ENCODE measurements at places on chromosomes 6 and 20.

DNA sequence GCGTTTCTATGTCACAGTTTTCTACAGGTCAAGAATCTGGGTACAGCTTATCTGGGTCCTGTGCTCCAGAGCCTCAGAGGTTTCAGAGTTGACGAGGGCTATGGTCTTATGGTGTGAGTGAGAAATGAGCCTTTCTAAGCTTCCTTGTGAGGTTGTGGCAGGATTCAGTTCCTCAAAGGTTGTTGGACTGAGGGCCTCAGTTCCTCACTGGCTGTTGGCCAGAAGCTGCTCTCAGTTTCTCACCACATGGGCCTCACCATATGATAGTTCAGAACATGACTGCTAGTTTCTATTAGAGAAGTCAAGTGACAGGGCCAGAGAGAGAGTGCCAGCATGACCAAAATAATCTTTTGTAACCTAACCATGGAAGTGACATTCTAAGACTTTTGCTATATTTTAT is 96.1 kb downstream of the NUS1 start:
- DNase-seq: peak; percentile 53

DNA sequence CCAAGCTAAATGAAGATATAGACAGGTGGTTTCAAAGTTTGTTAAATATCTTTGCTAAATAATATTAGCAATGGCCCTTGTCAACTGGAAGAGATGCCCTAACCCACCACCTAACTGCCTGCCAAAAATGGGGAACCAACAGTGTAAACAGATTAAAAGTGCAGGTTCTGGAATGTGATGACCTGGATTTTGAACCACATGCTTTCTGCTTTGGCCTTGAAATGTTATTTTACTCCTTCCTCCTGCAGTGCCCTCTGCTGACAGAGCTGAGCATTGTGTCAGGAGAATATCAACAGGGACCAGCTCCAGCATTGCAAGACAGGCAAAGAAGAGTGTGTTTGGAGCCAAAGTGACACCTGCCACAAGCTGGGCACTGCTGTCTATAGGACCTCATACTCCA is 226.6 kb downstream of the MYLK4 start:
- no peak for DNase-seq

DNA sequence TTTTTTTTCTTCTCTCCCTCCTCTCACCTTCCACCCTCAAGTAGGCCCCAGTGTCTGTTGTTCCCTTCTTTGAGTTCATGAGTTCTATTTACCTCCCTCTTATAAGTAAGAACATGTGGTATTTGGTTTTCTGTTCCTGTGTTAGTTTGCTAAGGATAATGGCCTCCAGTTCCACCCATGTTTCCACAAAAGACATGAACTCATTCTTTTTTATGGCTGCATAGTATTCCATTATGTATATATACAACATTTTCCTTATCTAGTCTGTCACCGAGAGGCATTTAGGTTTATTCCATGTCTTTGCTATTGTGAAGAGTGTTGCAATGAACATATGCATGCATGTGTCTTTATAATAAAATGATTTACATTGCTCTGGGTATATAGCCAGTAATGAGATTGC is 147.9 kb downstream of the PDE7B start:
- DNase-seq: no peak

- no peak for DNase-seq
These were observed 569.1 kb upstream of the ID4 start for GRCh38 chr6:19268117-19268516.

DNA sequence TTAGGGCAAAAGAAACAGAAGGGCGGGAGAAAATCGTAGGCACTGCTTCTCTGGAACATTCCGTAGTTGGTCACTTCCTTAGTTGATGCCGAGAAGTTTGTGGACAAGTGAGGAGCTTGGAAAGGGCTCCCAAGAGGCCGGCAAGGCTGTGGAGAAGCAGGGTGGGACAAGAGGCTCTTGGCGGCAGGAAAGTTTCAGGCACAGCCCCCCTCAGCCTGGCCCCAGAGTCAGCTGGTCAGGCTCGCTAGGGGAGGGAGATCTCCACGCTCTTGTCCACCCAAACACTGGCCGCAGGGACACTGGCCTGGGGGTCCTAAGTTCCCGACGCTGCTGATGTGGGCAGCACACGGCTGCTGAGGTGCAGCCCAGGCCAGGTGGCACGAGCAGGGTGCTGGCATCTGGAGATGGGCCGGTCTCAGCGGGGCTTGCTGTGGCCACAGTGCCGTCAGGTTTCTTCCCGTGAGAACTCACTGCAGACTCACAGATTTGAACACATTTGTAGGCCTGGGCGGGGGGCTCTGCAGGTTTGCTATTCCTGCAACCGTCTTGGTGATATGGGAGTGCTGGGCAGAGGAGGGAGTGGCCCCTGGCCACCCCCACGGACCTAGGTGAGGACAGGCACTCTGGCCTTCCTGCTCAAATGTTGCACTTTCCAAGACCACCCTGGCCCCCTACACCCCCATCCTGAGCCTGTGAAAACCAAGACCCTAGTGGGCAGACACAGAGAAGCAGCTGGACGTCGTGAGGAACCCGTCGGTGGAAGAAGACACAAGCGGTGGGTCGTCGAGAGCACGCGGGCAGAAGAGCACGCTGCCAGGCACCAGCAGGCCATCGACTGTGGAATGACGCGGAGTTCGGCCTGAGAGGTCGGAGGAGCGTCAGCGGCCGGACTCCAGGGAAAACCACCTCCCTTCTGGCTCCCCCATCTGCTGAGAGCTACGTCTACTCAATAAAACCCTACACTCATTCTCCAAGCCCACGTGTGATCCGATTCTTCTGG is 160.1 kb downstream of the ERMARD start:
- DNase-seq: no peak

DNA sequence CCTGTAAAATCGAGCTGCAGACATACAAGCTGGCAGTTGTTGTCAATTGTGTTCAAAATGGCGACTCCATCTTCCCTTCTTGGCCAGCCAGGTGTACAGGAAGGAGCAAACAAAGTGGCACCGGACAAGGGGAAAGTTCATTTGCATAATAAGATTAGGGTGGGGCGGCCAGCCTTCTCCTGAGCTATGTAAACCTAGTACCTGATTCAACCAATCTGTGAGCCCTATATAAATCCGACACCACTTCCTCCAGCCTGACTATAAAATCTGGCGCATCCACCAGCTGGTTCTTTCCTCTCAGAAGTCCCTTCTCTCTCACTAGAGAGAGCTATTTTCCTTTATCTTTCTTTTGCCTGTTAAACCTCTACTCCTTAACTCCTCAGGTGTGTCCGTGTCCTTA is 8.1 kb upstream of the HBS1L start:
- DNase-seq: no peak

DNA sequence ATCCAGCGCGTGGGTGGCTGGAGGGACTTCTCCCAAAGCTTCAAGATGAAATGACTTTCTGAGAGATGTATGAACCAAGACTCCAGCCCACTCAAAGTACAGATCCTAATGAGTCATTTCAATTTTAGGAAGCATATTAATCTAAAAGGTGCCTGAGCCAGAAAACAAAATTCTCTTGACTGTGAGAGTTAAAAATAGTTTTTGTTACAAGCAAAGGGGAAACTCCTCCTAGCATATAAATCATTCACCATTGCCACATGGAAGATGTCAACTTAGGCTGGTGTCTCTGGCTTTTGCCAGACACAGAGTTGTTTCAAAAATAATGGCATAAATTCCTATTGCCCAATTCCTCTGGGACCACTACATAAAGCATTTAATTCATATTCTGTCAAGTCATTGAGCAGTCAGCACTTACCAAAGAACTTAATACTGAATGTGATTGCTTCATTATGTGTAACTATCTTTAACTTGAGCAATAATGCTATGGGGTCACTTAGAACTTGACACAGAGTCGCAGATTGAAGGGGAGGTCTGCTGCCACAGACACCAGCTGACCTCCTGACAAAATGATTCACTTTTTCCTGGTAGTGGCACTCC is 280.6 kb downstream of the SLC35F1 start:
- peak; percentile 6 for DNase-seq

- no peak for DNase-seq
These were observed 86.9 kb downstream of the C6orf118 start for GRCh38 chr6:165222315-165223025.

- no peak for DNase-seq
These were observed 8.2 kb downstream of the NDUFAF5 start for GRCh38 chr20:13793001-13793400.

- no peak for DNase-seq
These were observed 8.1 kb downstream of the FOXA2 start for GRCh38 chr20:22576273-22576672.

- DNase-seq: no peak
These were observed 19.7 kb downstream of the CD40 start for GRCh38 chr20:46137816-46138215.

GRCh38 chr6:158389193-158389919 is 77.1 kb downstream of the TULP4 start:
- no peak for DNase-seq

GRCh38 chr20:57346477-57346876 is 4.6 kb upstream of the RAE1 start:
- peak; percentile 67 for DNase-seq

DNA sequence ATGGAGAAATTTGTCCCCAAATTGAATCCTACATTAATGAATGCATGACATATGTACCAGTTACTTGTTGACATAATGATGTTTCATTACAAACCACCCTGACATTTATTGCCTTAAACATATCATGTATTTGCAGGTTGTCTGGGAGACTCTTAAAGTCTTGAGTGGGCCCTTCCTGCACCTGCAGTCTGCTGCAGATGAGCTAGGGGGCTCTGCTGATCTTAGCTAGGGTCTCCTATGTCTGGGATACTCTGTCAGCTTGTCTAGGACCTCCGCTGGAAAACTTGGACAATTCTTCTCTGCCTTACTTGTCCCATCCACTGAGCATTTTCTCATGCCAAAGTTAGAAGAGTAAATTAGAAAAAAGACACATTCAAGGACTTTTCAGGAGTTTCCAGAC is 581.6 kb downstream of the HAO1 start:
- no peak for DNase-seq

GRCh38 chr20:51529081-51529681 is 13.3 kb downstream of the NFATC2 start:
- no peak for DNase-seq

GRCh38 chr6:52049252-52050050 is 38.0 kb downstream of the PKHD1 start:
- DNase-seq: peak; percentile 44

DNA sequence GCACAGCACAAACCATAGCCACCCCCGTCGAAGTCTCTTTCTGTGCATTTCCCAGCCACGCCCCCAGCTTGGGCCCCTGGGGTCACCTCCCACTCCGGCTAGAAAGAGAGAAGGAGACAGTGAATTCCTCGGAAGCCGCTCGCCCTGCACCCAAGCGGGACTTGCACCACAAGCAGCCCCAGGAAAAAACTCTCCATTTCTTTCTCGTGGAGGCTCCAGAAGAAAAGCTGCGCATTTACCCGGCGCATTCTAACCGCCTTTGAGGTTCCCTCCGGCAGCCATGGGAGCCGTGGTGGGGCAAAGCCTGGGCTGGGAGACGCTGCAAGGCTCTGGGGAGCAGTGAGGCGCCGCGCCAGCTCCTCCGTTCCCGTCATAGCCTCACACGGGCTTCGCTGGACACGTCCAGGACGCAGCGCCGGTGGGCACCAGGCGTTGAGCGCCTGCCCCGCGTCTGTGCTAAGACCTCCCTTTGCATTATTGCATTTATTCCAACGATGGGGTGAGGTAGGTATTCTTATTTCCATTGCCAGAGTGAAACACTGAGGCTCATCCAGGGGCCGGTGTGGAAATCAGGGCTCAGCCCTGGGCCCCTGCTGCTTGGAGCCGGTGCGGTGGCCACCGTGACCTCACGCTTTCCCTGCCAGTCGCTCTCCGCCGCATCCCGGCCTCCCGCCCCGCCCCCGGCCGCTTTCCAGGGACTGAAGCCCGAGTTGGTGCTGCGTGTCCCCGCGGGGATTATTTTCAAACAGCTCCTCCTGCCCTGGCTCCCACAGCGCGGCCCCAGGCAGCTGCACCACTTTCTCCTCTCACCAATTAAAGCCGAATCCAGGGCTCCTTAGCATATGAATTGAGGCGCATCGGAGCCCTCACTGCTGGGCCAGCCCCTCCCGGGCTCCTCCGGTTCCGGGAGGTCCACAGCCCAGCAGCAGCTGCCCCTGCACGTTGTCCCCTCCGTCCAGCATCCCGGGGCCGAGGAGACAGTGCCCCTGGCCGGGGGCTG is 148.3 kb upstream of the AFDN start:
- DNase-seq: no peak

- DNase-seq: no peak
These were observed 35.4 kb downstream of the FBXO9 start for GRCh38 chr6:53100561-53100960.

GRCh38 chr20:45096781-45097180 is 4.1 kb downstream of the KCNS1 start:
- no peak for DNase-seq

- no peak for DNase-seq
These were observed 253.2 kb downstream of the BMP7 start for GRCh38 chr20:57013217-57013616.

DNA sequence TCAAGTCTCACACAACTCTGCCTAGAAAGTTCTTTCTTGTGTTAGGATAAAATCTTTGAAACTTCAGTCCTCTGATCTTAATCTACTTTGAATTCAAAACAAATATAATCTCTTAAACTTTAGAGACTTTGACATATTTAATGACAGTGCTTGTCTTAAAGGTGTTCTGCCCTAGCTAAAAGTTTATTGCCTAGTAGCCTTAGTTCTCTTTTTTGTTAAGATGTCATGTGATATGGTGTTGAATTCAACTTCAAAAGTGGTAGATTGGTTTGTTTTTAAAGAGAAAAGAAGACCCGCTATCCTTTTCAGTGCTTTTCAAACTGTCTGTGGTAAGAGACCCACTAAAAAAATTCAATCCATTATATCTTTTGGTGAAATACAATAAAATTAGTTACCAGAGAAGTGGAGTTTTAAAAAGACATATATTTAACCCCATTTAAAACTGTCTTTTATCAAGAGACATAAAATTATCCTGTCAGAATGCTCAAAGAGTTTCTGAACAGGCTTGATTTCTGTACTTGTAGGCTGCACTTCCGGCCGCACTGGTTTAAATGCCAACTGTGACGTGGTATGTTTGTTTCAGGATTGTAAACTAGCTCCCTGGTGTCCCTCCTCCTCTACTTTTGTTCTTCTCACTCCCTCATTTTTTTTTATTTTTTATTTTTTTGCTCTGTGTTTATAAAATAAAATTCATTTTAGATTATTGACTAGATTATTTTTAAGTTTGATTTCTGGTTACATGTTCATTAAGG is 76.5 kb downstream of the QKI start:
- DNase-seq: no peak

DNA sequence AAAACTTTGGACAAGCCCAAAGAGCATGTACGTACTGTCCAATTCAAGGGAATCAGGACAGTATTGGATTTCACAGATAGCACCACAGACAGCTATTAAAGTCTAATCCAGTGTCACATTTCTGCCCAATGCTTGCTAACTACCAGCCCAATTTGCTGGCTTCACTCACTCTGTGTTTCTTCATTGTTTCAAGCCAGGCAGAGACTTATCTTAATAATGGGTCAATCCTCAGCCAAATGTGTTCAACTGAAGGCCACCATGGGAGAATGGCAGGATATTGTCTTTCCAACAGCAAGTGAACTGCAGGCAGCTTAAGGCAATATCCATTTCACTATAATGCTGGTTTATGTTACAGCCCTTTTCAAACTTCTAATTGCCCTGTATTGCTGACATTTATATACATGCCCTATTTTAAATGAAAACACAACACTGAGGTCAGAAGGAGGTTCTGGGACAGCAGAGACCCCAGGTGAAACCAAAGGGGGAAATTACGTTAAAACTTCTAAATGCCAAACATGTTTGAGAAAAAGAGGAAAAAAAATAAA is 142.1 kb upstream of the RSPO3 start:
- DNase-seq: no peak

- no peak for DNase-seq
These were observed 118.1 kb downstream of the PREX1 start for GRCh38 chr20:48709744-48710143.

Data from GM20000 (cell line).